ENCODE measurements at places on chromosomes 2 and 18.

DNA sequence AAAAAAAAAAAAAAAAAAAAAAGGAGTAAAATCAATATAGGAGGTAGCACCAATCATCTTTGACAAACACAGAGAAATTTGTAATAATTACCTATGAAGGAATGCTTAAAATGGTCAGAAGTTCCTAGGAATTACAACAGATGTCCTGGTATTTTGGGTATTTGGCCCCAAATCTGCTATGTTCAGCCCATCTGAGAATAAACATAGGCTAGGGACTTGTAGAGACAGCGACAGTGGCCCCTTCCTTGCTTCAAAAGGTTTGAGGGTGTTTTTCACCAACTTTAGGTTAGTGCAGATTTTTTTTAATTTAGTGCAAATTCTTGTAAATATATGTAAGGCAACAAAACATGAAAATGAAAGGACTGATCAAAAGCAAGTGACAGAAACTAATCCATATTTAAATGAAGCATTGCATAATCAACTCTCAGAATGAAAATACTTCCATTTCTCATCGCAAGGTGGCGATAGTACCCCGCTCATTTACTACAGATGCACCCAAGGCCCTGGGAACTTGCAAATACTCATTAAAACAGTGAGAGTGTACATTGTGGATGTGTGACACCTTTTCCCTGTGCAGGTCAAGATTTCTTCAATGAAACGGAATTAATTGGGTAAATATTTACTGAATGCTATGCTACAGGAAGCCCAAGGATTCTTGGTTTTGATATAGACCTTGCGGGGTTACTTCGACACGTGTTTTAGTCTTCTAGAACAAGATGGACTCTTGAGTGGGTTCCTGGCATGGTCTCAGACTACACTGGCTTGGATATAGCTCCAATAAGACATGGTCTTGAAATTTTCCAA lies 44.6 kb downstream of the FAM124B start:
- DNase-seq, result peak; percentile 68

GRCh38 chr2:68632021-68632420 lies 11.4 kb upstream of the PROKR1 start:
- no peak for DNase-seq

GRCh38 chr2:71664161-71664560 lies 210.8 kb downstream of the DYSF start:
- DNase-seq, result no peak

DNA sequence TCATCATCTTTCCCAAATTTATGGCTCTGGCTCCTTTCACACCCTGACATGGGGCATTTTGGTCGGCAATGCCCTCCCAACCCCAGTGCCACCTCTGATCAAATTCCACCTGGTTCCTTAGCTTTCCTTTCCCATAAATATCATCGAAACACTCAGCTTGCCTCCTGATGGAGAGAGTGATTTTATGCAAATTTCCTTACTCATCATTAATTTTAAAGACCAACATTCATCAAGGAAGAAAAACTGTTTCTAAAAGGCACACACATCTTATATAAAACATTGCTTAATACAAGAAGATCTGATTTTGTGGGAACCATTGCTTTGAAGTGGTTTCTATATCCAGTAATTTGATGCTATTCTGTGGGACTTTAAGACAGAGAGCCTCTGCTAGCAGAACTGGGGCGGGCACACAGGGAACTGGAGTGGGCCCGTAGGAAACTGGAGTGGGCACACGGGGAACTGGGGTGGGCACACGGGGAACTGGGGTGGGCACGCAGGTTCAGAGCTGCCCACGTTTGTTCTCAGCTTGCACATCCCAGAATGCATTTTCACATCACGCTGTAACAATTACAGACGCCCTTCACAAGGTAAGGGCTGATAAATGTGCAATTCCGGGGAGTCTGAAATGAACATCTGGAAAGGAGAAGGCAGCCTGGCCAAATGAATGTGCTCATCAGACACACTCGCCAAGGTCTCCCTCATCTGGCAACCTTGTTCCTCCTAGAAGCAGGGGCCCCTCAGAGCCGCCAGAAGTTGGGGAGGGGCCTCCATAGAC lies 174.2 kb downstream of the RTP5 start:
- no peak for DNase-seq

GRCh38 chr2:218944759-218945404 lies 14.6 kb upstream of the CDK5R2 start:
- no peak for DNase-seq

DNA sequence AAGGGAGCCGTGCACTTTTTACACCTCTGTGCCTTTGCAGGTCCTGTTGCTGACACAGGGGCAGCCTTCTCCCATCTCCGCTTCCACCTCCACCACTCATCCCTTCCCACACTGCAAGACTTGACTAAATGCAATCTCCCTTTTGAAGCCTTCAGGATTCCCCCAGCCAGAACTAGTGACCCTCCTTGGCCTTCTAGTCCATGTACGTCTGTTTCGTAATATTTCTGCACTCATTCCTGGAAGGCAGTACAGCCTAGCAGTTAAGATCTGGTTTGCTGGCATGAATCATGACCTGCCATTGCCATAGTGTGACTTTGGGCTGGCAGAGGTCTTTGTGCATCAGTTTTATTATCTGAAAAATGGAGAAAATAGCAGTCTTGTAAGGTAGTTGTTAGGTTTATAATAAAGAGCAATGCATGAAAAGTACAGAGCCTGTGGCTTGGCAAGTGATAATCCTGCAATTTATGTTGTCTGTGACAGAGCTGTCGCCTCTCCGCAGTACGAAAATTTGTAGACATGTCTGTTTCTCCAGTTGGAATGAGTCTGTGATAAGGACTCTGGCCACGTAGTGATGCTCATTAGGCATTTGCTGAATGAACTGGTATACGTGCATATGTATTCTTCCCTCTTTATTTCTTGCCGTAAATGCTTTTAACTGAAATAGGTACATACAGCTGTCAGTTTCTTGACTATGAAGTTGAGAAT lies 36.7 kb downstream of the NCK2 start:
- no peak for DNase-seq

DNA sequence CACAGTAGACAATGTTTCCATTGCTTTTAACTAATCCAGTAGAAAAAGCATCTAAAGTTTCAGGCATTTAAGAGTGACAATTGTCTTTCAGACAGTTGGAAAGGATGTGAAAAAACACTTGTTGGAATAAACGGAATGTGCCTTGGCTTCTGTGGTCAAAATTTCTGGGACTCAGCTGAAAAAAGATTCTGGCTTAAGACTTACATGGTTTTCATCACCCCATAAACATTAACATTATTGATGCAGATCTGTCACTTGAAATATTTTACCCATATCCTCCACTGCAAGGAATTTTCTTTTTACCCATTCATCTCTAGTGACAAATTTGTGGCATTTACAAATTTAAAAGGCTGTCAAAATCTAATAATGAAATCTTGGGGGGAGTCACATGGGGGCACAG lies 166.0 kb downstream of the SRBD1 start:
- DNase-seq, result no peak

DNA sequence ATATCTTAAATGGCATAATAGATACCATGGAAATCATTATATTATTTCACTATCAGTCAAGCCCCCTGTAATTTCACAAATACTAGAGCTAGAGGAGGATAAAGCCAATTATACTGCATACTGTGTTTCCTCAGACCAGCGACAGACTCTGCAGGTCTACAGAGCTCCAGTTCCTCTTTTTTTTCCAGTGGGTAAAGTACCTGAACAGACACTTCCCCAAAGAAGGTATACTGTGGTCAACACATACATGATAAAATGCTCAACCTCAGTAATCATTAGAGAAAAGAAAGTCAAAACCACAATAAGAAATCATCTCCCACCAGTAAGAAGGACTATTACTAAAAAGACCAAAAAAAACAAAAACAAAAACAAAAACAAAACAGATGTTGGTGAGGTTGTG lies 44.6 kb downstream of the SCN7A start:
- no peak for DNase-seq

DNA sequence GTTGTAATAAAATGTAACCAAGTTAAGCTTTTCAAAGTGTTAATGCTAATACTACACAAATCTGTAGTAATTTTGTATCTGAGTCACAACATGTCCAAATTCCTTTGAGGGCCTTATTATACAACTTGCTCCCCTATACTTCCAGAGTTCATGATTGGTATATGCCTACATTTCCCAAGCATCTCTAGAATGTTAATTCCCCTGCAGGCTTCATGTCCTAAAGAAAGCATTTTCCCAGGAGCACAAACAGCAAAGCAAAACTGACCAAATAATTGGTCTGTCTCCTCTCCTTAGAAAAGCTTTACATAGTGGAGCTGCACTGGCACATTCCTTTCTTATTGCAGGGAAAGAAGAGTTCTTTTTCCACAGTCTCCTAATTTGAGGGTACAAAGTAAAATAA lies 3.7 kb downstream of the ALS2 start:
- DNase-seq, result no peak

DNA sequence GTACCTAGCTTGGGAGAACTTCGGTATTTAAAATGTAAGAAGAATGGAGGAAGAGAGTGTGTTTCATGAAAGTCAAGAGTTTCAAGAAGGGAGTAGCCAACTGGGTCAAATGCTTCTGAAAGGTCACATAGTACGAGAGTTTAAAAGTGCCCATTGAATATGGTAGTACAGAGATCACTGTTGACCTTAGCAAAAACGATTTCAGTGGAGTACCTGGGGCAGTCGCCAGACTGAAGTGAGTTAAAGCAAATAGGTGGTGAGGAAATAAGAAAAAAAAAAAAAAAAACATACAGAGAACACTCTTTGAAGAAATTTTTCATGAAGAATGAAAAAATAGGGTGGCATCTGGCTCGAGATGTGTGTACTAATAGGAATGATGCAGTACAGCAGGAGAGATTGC lies 11.5 kb downstream of the LIPT1 start:
- no peak for DNase-seq

GRCh38 chr2:235467588-235467987 lies 26.3 kb upstream of the AGAP1 start:
- no peak for DNase-seq

DNA sequence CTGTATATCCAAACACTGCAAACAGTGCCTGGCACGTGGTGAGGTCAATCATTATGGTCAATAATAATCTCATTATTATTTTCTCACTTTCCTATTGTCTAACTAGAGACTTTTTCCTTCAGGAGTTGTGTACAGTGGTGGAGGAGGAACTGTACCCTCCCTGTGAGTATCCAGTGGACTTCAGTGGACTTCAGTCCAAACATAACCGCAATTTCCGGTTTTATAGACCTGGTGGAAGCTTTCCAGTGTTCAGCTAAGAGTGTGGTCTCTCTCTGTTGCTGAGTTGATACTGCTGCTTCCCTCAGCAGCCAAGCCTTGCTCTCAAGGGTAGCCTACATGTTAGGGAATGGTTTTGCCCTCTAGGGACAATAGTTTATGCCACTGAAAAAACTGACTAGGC lies 447.1 kb downstream of the TMEM182 start:
- no peak for DNase-seq

DNA sequence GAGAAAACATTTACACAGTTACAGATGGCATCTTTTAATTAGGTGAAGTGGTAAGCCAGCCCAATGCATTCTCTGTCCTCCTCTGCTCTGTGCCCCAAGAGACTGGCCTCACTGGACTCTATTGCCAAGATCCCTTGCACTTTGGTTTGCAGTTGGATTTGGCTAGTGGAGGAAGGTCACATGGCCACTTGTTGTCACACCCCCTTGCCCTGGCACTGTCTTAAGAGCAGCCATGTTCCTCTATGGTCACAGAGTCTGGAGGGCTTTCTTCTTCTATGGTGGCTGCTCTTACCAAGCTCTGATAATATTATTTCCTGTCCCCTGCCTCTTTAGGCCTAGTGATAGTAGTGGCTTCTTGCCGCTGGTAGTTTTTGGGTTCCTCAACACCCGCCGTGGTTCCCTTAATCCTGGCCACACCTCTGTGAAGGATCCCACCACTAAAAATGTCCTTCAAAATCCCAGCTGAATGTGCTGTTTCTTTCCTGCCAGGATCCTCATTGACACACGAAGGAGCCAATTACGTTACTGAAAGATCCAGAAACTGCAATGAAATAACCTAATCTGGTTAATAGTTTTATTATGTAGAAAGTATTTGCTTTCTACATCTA lies 111.1 kb downstream of the CDC42EP3 start:
- DNase-seq, result no peak

- no peak for DNase-seq
Measured at GRCh38 chr2:200199576-200200263, 106.8 kb upstream of the SPATS2L start.

DNA sequence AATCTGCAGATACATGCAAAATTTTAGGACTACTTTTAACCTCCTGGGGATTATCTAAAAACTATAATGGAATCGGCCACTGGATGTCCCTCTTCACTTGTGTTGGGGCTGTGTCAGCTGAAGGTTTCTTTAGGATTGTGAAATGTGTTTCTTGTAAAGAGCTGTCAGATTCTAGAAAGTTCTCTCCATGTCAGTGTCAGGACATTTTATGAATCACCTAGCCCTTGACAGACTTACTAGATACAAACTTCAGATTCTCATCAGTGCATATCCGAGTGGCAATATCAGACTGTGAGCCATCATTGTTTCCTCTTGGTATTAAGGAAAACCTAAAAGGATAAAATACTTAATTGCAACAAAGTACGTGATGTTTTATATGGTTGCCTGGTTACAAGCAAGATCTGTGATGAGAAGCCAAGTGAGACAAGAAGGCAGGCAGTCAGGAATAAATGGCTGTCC lies 107.3 kb downstream of the CPS1 start:
- DNase-seq, result no peak

- DNase-seq, result no peak
Measured at GRCh38 chr2:237157780-237158102, 72.1 kb downstream of the COPS8 start.

DNA sequence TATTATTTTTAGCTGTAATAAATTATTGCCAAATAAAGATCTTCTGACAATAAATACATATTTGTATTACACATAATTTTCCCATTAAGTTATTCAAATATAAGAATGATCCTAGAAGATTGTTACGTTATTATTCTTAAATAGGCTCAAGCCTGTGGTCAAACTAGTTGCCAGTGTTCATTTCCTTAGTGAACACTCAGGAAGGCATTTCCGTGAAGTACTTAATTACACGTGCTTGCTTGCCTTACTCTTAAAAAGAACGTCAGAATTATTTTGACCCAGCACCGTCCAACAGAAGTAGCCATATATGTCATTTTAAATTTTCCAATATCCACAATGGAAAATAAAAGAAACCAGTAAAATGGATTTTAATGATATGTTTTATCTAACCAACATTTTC lies 249.8 kb downstream of the TXNL1 start:
- DNase-seq, result no peak
